ENCODE measurements at places on chromosomes 16 and 17. TPM values are rescaled to one million over a fixed set of nuclear protein-coding genes. Genes with fewer than 3 reads are reported as not detected.

The SMIM36 gene
- not detected for polyA plus RNA-seq

The SLFN14 gene
- polyA plus RNA-seq = not detected

The TEKT1 gene
- polyA plus RNA-seq = not detected

The BEAN1 gene
- polyA plus RNA-seq = 0.41 TPM

The SSTR5 gene
- polyA plus RNA-seq = 13.4 TPM

The TLE7 gene
- polyA plus RNA-seq = not detected

The TRAPPC2L gene
- 43.7 TPM for polyA plus RNA-seq

DNA sequence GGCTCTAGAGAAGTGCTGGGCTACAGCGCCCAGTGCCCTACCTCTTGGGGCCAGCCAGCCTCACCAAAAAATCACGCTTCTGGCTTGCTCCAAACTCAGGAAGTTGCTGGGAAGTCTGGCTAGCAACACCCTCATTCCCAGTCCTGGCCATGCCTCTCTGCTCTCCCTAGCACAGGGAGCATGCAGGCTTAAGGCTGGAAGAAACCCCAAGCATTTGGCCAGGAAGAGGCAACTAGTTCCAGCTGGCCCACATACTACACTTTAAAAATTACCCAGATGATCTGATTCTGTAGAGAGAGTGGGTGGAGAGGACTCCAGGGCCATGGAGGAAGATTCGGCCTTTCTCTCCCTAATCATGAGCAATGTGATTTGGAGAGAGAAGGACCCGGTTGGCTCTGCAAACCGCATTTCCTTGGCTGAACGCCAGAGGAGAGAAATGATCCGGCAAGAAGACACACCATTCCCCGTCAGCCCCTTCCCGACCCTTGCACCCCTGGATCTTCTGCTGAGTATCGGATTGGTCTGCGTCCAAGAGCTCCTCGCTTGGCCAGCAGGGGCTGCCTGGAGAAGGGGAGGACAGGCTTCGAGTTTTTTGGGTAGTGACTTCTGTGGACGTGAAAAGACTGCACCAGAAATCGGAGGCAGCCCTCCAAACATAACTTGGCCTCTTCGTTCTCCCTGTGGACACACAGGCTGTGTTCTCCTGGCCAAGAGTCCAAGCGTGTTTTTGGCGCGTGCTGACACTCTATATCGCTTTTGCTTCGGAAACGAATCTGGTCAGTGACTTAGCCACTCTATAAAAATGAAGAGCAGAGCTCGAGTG is 406.3 kb downstream of the WWOX start:
- peak; percentile 92 for DNase-seq

DNA sequence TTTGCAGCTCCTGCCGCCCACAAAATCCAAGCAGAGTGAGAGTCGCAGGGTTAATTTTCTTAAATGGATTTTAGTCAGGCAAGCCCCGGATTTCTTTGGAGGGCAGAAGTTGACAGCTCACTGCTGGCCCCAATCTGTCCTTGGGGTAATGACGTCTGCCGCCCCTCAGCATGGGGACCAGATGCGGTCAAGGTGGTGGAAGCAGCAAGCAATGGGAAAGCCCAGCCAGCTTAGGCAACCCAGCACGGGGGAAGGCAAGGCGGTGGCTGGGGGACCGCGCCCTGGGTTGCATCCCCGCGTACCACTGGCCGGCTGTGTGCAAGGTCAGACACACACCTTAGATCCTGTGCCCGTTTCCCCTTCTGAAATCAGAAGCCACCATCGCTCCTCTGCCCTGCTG is 321.7 kb downstream of the C16orf95 start:
- DNase-seq = no peak

DNA sequence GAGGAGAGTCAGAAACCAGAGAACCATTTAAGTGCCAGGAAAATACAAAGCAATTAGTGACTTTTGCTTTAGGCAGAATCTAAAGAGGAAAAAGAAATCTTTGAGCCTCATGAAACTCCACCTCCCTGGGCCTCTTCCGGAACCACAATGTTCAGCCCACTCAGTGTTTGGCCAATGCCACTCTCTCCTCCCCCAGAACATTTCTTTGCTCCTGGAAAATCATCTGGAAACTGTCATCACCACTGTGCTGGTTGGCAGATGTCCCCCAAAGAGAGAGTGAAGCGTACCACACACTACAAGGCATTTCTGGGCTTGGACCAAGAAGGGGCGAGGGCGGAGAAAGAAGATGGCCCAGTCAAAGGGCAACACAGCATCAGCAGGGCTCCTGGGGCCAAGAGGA is 7.1 kb upstream of the SOX9 start:
- DNase-seq = no peak

GRCh38 chr16:87240211-87241136 is 76.7 kb downstream of the C16orf95 start:
- DNase-seq = no peak

DNA sequence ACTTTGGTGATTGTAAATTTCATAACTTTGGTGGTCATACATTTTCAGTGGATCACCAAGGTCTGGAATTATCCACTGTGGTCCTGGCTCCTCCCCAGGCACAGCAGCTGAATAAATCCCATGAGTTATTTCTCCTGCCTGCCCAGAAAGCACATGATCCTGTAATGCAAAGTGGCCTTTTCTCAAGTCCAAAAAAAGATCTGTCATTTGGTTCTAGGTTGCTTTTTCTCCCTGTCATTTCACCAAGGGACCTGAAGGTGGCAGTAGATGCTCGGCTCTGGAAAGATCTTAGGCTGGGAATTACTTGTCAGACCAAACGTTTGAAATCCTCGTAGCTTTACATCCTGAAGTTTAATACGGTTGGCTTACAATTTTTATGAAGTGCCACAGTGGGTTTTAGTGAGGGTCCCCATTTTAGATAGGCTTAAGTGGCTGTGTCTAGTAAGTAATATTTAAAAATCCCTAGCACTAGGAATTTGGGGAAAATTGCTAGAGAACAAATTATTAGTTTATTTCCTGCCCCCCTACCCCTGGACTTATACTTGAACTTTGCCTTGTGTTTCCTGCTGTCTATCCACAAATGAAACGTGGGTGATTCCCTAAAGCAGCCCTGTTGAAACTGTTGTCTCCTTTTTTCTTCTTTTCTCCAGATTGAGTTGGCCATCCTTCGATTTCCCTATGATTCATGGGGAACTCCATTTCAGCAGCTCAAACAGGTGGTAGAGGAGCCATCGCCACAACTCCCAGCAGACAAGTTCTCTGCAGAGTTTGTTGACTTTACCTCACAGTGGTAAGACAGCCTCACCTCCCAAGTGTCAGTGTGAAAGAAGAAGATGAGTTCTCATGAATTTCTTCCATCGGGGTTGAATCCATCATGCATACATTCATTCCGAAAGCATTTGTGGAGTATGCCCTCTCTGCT is 111.7 kb downstream of the MAP2K6 start:
- DNase-seq = no peak

DNA sequence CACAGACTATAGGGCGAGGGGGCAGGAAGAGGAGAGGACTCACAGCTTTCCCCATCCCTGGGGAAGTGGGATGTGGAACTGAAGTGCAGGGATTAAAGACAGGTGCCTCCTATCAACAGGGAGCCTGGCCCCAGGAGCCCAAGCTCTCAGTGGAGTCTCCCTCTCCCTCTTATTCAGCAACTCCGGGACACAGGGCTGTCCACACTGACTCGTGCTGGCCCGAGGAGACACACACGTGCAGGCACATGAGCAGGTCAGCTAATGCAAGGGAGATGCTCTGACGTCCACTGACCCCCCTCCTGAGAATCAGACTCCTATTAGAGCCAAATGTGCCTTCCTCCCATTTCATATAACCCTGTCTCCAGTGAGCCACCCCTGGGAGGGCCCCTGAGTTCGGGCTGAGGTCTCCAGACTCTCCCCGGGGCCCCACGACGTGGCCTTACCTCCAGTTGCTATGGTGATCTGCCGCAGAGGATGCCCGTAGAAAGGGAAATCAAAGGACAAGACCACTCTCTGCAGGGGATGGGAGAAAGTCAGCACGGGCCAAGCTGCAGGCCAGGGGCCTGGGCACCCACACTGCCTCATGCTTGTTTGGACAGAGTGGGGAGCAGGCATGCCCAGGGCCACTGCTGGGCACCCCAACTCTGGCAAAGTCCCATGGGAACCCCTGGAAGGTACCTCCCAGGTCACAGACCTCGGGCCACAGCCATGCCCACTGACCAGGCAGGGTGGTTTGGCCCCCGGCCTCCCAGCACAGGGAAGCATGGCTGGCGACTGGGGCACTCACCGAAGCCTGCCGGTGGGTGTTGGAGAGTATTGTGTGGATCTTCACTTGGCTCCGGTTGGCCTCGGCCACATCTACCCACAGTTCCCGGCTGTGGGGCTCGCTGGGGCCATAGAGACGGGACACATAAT is 42.7 kb downstream of the PLXDC1 start:
- DNase-seq = peak; percentile 43

DNA sequence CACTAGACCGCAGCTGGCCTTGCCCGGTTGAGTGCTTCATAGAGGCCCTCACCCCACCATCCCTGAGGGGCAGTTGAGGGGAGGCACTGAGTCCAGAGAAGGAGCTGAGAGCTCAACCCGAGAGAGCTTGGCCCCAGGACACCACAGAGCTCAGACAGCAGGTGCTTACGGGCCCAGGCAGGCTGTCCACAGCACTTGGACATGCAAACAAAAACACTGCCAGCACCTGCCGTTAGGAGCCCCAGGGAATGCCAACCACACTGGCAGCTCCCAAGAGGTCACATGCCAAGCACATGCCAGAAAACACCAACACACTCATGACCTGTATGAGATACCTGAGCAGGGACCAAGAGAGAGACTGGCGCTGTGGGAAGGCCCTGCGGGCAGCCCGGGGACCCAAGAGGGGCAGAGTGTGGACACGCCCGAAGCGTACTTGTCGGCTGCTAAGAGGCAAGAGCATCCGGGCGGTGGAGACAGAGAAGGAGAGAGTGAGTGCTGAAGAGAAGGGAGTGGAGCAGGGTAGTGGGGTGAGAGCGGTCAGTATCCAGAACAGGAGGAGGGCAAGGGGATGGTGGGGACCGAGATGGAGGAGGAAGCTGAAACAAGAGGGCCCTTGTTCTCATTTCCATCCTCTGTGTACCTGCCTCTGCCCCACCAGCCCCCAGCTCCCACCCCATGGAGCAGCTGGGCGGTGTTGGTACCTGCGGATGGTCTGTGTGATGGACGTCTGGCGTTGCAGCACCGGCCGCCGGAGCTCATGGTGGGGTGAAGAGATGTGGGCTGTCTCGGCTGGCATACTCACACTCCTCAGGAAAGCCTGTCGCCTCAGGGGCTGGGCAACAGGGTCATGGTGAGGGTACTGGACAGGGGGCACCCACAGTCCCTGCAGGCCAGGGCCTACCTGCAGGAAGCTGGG is 8.2 kb downstream of the RHBDF1 start:
- no peak for DNase-seq

GRCh38 chr16:50474138-50474537 is 74.1 kb upstream of the NKD1 start:
- no peak for DNase-seq

DNA sequence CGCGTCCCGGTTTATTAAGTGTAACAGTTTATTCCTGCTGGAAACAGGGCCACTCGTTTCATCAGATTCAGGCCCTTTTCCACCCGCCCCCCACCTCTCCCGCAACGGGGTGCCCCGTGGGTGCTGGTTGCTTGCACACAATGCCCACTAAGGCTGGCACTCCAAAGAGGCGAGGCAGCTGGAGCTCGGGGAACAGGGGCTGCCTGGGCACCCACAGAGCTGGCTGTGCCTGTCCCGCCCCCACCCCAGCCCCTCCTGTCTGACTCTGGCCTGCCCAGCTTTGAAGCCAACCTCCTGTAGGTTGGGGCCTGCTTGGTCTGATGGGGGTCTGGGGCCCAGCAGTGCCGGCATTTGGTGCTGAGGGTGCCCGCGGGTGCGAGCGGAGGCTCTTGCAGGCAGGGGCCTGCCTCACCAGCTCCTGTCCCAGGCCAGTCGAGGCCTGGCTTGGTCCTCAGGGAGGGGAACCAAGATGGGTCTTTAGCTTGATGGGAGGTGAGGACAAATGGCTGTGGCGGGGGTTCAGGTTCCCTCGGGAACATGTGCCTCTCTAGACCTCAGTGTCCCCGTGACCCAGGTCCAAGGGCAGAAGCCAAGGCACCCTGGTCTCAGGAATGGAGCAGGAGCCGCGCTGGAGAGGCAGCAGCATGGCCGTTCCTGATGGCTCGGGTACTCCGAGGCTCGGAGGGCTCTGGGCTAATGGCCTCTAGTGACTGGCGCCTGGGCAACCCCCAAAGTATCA is 20.1 kb downstream of the MYBBP1A start:
- DNase-seq = no peak

DNA sequence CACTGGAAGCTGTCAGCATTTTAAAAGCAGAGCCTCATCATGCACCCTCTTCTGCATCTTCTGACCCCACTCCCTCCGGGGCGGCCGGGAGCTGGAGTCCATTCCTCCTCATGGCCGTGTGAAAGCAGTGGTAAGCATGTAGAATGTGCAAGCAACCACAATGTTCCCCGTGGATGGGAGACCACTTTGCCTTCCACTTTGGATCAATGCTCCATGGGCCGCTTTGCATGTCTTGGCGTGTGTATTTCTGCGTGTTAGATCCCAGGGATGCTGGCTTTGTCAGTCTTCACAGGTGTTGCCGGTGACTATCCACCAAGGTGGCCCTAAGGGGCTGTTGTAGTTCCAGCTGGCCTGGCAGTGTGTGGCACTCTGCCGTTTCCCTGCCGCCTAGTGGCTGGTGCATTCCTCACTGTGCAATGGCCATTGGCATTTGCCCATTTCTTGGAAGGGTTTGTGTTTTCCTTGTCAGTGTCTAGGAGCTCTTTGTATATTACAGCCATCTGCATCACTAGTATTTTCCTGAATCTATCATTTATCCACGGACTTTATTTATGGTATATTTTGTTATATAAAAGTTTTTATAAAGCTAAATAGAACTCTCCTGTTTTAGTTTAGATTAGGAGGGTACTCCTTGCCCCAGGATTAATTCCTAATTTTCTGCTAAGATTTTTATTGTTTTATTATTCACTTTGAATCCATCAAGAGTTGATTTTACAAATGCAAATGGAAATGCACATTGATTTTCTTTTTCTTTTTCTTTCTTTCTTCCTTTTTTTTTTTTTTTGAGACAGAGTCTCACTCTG is 5.8 kb upstream of the ALDH3A1 start:
- no peak for DNase-seq

DNA sequence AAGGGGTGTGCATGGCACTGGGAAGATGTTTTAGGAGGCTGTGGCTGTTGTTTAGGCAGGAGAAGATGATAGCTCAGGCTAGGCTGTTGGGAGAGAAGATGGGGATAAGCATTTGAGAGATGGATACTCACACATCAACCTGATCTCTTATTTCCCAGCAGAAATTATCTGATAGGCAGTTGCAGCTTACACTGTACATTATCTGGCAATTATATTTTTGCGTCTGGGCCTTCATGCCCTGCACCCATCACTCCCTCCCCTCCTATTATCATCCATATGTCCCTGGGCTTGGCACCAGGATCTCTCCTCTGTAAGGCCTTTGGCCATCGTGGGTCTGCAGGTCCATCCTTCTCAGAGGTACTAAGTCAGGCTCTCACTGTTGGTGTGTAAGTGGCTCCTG is 401.0 kb upstream of the EEF2KMT start:
- no peak for DNase-seq

GRCh38 chr16:48053418-48053745 is 102.4 kb downstream of the ABCC12 start:
- no peak for DNase-seq

- DNase-seq = no peak
Measured at GRCh38 chr17:4636474-4637100, 4.9 kb downstream of the ALOX15 start.

- peak; percentile 71 for DNase-seq
Measured at GRCh38 chr17:38341035-38341721, 2.6 kb downstream of the GPR179 start.

- peak; percentile 61 for DNase-seq
Measured at GRCh38 chr16:88769617-88770460, 15.2 kb downstream of the PIEZO1 start.

- no peak for DNase-seq
Measured at GRCh38 chr16:55506708-55507107, 2.2 kb upstream of the LPCAT2 start.
